ENCODE measurements at places on chromosomes 6 and 20. TPM values are rescaled to one million over a fixed set of nuclear protein-coding genes. Genes with fewer than 3 reads are reported as not detected.
A peak's percentile ranks its signal among the peaks of the same experiment; 100 is the strongest.

The ADGRB3 gene
- not detected for total RNA-seq

The CTCFL gene
- not detected for total RNA-seq

The TASP1 gene
- 8.9 TPM for total RNA-seq

The PRR18 gene
- total RNA-seq = 0.17 TPM

The ENPP4 gene
- 8.5 TPM for total RNA-seq

DNA sequence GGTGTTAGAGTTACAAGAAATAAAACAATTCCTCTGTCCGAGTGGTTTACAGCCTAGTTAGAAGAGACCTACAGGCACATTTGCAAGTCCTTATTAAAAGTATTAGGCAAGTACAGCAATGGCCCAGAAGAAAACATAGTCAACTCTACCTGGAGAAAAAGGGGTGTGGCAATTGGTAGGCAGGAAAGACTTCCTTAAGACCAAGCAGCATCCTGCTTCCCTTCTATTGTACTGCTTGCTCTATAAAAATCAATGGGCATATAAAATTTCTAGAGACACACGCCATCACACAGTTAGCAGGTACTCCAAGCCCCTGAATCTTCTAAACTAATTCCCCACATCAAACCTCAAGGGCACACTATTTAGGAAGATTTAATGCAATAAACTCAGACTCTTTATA, 185.6 kb downstream of the ATXN1 start:
- DNase-seq = no peak

GRCh38 chr6:45156075-45156474, 172.1 kb upstream of the RUNX2 start:
- no peak for DNase-seq

DNA sequence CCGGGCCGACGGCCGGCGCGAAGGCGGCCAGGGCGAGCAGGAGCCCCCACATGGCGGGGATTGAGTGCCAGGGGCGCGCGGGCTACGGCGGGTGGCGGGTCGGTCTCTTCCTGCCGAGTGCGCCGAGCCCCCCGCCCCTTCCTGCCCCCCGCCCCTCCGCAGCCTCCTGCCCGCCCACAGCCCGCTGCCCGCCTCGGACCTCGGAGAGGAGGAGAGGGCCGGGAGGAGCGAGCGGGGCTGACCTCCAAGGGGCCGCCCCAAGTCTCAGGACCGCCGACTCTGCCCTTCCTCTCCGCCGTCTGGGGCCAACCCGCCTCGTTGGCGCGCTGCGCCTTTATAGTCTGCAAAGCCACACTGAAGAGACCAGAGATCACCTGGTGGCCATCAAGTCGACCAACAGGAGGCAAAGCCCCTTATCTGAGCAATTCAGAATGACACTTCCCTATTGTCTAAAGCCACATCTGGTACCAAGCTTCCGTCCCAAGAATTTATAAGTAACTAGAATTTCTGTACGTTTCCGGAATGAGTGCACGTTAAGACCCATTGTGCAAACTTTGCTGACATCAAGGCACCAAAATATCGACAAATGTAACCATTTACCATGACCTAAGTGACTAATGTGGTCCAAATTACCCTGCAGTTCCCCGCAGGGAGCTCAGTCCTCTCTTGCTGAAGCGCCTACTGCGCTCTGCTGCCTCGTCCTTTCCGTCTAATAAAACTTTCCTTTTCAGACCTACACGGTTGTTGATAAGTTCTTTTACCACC, at the start of gene CPXM1:
Gene CPXM1 (minus strand): TSS at position 107 of the 765 bp plus-strand sequence. CDS start 55 bp downstream, at position 52.
- DNase-seq = peak; percentile 36

DNA sequence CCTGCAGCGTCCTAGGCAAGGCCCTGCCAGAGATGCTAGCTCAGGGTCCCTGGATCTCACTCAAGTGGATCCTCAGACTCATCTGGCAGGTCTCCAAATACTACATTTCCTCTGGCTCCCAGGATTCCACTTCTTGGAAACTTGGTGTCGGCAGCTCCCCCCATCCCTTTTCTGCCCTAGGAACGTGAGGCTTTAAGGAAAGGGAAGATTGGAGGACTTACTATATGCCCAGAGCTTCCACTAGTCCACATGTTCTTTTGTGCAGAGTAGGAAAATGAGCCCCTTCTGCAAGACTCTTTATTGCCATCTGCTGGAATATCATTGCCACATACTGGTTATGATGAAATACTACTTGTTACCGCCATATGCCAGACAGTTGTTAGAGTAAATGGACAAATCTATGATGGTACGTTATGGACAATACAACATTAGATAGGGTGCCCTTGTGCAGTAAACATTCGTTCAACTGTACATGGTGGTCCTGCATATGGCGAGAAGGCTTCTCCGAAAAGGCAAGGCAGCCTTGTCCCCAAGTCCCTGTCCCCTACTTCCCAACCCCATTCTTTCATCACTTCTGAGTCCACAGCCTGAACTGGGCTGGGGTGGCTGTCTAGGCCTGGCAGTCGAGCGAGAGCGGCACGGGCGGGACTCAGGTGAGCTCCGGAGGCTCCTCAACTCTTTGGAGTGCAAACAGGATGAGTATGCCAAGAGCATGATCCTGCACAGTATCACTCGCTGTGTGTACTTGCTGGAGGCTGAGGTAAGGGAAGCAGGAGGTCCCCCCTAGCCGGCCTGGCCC, 780 bp downstream of the ARMC12 start:
- no peak for DNase-seq

- DNase-seq = no peak
These were observed 3.2 kb downstream of the SNRPB start for GRCh38 chr20:2467412-2467811.

GRCh38 chr20:237929-238328, 10.9 kb downstream of the DEFB129 start:
- DNase-seq = no peak

- no peak for DNase-seq
These were observed 50.5 kb downstream of the SOBP start for GRCh38 chr6:107540465-107540857.

GRCh38 chr20:59696476-59696875, 92.1 kb downstream of the PHACTR3 start:
- DNase-seq = no peak

- no peak for DNase-seq
These were observed 601.9 kb upstream of the JAG1 start for GRCh38 chr20:11275740-11276139.

- DNase-seq = no peak
These were observed 13.9 kb downstream of the FILIP1 start for GRCh38 chr6:75479712-75480111.

- DNase-seq = no peak
These were observed 17.3 kb downstream of the DST start for GRCh38 chr6:56625356-56625755.
